ENCODE measurements at places on chromosomes 3 and 15. TPM values are rescaled to one million over a fixed set of nuclear protein-coding genes. Genes with fewer than 3 reads are reported as not detected.

Gene ARL8B
- total RNA-seq = 63.0 TPM

Gene CHRNA7
- total RNA-seq = 5.3 TPM

Gene THSD4
- total RNA-seq = 23.1 TPM

Gene ZNF860
- total RNA-seq = 7.1 TPM

Gene TMEM108
- total RNA-seq = 4.8 TPM

DNA sequence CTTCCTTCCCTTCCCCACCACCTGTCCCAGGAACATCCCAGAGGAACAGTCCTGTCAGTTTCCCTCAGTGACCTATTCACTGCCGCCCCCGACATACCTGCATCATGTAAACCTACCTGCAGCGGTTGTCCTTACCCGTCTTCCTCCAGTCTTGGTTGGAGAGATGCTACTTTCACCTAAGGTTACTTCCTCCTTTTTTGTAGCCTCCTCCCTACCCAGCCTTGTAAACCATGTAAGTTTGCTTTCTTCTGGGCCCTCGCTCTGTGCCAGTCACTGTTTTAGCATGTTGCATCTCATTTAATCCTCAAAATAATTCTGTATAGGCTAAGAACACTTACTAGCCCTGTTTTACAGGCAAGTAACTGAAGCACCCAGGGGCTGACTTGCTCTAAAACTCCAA, 58.3 kb downstream of the GPR171 start:
- DNase-seq = no peak

DNA sequence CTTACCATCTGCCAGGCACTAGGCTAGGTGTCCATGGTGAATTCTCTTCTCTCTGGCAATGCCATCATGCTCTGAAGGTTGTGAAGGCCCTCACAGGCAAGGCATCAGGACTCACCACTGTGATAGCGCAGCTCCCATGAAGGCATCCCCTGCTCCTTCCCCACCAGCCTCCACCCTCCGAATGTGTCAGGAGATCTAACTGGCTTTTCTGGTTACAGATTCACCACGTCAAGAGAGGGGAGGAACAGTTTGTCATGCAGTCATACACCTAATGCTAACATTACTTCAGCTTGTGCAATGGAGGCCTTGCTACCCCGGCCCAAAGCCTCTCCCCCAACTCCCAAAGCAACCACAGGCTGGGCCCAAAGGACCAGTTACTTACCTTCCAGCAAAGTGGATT, 8.9 kb upstream of the CMTM8 start:
- DNase-seq = no peak

GRCh38 chr15:47824147-47824546, 106.8 kb downstream of the SEMA6D start:
- DNase-seq = no peak
